ENCODE measurements at places on chromosomes 7 and 10.

- no peak for DNase-seq
These were observed 26.6 kb downstream of the RPP38 start for GRCh38 chr10:15123749-15124184.

- peak; percentile 96 for DNase-seq
These were observed 14.9 kb downstream of the TRIM56 start for GRCh38 chr7:101099969-101100781.

DNA sequence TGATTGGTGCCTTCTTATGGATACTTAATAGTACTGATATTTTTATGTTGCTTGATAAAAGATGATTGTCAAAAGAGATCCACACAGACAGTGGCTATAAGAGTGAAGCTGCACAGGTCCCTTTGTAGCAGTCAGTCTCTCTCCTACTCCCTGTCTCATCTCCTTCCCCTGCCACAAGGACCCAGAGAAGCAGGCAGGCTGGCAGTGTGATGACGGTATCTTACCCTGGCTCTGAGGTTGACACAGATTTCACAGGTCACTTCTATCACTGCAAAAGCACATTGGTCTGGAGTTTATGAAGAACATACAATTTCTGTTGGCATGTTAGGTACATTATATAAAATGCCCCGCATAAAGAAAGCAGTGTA lies 64.4 kb upstream of the AHR start:
- peak; percentile 15 for DNase-seq

DNA sequence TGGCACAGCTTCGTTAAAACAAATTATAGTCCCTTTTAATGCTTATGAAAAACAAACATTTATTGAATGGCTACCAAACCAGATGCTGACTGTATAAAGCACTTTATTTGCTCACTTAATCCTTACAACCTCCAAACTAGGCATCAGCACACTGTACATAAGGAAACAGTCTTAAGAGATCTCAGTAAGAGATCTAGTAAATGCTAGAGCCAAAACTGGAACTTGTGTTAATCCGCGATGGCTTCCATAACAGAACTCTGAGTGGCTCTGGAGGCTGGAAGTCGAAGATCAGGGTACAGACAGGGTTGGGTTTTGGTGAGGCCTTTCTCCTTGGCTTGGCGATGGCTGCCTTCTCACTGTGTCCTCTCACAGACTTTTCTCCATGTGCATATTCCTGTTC lies 27.0 kb downstream of the PDZD8 start:
- no peak for DNase-seq

GRCh38 chr10:4939224-4940072 lies 23.8 kb upstream of the AKR1C1 start:
- DNase-seq: no peak

- DNase-seq: no peak
These were observed 155.2 kb downstream of the CUX1 start for GRCh38 chr7:101972627-101973026.

DNA sequence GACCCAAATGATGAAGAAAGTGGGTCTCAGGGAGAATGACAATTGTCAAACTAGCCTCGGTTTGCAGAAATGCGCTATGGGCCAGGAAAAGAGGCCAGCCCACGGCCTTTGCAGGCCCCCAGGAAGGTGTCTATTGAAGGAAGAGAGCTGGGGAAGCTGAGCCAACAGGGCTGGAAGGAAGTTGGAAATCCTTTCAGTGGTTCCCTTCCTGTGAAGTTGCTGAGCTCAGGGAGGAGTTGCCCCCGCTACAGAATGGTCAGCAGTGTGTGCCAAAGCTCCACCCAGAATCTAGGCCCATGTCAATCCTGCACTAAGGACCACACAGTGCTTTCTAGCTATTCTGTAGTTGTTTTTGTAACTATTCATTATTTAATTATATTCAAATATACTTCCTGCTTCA lies 91.6 kb upstream of the ANLN start:
- DNase-seq: no peak

GRCh38 chr10:10332786-10333185 lies 684.9 kb upstream of the CELF2 start:
- no peak for DNase-seq

DNA sequence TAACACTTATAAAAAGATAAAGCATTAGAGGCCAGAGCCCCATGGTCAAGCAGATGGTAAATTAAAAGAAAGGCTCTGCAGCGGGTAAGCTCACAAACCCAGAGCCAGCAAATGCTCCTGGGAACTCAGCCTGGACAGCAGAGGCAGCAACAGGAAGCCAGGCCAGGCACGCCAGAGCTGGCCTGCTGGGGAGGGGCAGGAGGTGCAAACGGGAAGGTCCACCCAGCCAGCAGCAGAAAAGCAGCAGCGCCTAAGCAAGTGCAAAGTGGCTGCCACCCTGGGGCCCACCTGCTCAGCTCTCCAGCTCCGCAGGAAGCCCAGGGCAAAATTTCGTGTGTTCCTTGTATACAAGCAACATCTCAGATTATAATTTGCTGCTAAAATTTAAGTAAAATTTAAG lies 82.7 kb upstream of the GPR22 start:
- no peak for DNase-seq

GRCh38 chr7:37674531-37674930 lies 9.0 kb upstream of the GPR141 start:
- no peak for DNase-seq

DNA sequence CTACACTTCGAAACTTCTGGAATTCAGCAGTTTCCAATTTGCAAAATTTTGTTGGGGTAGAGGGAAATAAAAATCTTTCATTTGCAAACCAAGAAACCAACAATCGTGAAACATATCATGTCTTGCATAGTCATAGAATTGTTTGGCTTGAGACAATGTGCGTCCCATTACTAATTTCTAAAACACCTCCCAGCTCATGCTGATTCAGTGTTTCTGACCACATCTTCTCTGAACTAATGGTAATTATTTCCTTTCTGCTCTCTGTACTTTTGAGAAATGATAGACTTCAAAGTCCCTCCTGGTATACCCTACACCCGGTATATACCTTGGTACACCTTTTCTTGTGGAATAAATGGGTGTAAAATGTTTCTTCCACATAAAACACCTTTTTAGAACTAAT lies 41.8 kb upstream of the TSPAN13 start:
- DNase-seq: no peak

DNA sequence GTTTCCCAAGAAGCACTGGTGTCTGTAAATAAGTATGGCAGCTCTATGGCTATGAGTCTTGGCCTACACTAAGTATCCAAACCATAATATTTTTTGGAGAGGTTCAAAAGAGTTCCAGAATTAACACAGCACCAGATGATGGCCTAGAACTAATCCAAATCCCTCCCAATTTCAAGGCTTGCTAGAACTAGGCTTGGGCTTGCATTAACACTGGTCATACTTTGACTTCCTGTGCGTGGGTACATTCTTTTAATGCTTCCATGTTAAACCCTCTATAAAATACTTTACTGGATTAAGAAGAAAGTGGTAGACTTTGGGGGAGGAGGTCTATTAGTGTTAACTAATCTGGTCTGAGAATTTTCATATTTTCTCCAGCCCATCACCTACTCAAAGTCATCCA lies 3.1 kb downstream of the AASS start:
- DNase-seq: no peak

GRCh38 chr10:123517901-123518300 lies 148.3 kb upstream of the GPR26 start:
- DNase-seq: no peak

GRCh38 chr7:149197675-149198074 lies 2.3 kb downstream of the ZNF282 start:
- DNase-seq: no peak

- DNase-seq: peak; percentile 65
These were observed 66.3 kb upstream of the KLF6 start for GRCh38 chr10:3850999-3851937.

- no peak for DNase-seq
These were observed 26.5 kb upstream of the PPP1R3A start for GRCh38 chr7:113945018-113945938.

GRCh38 chr10:111129363-111129762 lies 52.5 kb downstream of the ADRA2A start:
- DNase-seq: no peak
